HCEC 1CT (cell line): ENCODE measurements at places on chromosomes 3 and 15.
A peak's percentile ranks its signal among the peaks of the same experiment; 100 is the strongest.

DNA sequence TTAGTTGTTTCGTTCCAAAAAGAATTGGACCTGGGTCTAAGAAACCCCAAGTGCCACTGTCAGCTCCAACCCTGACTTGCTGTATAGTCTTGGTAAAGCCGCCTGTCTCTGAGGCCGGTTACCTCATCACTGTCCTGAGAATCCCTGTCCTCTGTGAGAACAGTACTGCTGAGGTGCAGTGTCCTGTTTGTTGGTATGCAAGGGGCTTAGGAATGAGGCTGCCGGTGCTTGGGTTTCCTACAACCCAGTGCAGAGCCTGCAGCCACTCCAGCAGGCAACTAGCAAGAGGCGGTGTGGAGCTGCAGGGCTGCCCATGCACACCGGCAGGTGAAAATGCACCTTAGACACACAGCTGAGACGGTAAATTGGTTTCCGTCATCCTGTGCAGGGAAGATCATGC is 52.0 kb upstream of the ATG7 start:
- no peak for DNase-seq

DNA sequence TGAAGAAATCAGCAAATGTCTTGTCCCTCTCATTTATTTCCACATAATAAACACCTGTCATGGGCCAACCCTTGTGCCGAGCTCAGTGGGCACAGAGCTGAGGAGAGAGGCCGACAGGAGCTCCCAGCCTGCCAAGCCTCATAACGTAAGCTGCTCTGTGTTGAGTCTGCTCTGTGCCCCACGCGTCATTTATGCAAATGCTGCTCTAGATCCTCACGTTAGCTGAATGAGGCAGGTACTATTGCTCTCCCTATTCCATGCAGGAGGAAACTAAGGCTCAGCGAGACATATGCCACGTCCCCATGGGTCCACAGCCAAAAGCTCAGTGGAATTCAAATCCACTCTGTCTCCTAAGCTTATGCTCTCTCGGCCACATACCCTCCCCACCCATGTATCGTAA is 41.5 kb downstream of the EFCAB12 start:
- DNase-seq: no peak

GRCh38 chr3:151445273-151446001 is 15.4 kb downstream of the IGSF10 start:
- DNase-seq: peak; percentile 86

DNA sequence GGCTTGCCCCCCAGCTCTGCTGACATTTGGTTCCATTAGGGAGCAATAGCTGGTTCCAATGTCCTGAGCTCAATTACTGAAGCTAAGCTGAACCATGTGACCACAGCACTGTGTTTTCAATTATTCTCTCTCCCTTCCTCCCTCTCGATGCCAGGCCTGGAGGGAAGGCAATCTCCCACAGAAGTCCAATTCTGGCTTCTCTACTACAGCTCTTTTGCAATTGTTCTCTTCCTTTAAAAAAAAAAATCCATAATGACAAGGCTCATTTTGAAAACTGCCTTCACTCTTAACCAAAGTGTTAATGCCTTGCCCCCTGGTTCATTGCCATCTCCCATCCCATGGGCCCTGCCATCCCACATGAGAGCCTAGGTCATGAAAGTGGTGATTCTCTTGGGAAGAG is 24.8 kb downstream of the IL16 start:
- no peak for DNase-seq
